Activated naive CD8-positive, alpha-beta T cell treated with anti-CD3 and anti-CD28 coated beads, Interleukin-2, amount 10 ng/mL, durations not matched to agents 7 days and 5 days (primary cell): ENCODE measurements at places on chromosomes 1 and 21. TPM values are rescaled to one million over a fixed set of nuclear protein-coding genes. Genes with fewer than 3 reads are reported as not detected.

Gene FAM78B
- not detected for total RNA-seq

Gene RNF207
- 4.0 TPM for total RNA-seq

GRCh38 chr1:232327899-232328298 is 302.0 kb downstream of the SIPA1L2 start:
- H3K36me3 ChIP-seq, result no peaks in the 10 kb centered on the region
- H3K27ac ChIP-seq, result no peak overlapping the region
- DNase-seq, result no peak
- H3K27me3 ChIP-seq, result peaks cover 7% of the 10 kb centered on the region
- no peak overlapping the region for H3K4me3 ChIP-seq
- H3K4me1 ChIP-seq, result no peaks in the 10 kb centered on the region

- H3K27me3 ChIP-seq, result no peaks in the 10 kb centered on the region
- no peak overlapping the region for H3K4me3 ChIP-seq
- no peak for DNase-seq
- H3K36me3 ChIP-seq, result peaks cover 6% of the 10 kb centered on the region
- H3K27ac ChIP-seq, result no peak overlapping the region
Observed at GRCh38 chr1:59856725-59857338, 42.1 kb downstream of the HOOK1 start.

- peaks cover 13% of the 10 kb centered on the region for H3K4me1 ChIP-seq
- no peak for DNase-seq
- H3K36me3 ChIP-seq, result peaks cover 53% of the 10 kb centered on the region
- H3K27me3 ChIP-seq, result no peaks in the 10 kb centered on the region
Observed at GRCh38 chr1:205715628-205716027, 34.4 kb downstream of the NUCKS1 start.

DNA sequence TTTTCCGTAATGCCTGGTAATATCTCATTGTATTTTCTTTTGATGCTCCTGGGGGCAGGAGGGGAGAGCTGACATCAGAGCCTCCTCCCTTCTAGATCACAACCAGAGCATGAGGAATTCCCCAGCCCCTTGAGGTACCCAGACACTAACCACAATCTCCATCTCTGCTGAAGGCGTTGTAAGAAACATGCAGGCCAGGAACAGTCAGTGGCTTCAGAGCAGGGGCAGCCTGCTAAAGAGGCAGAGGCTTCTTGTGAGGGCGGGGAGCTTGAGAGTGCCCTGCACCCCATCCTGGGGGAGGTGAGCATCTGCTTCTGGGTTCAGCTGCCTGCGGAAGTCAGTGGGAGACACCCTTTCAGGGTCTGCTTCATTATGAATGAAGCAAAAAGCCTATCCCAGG is 19.0 kb downstream of the MAPKAPK2 start:
- peaks cover 6% of the 10 kb centered on the region for H3K36me3 ChIP-seq
- H3K27ac ChIP-seq, result peak overlapping the region; percentile 57
- no peaks in the 10 kb centered on the region for H3K27me3 ChIP-seq
- H3K4me3 ChIP-seq, result peak overlapping the region; percentile 55

DNA sequence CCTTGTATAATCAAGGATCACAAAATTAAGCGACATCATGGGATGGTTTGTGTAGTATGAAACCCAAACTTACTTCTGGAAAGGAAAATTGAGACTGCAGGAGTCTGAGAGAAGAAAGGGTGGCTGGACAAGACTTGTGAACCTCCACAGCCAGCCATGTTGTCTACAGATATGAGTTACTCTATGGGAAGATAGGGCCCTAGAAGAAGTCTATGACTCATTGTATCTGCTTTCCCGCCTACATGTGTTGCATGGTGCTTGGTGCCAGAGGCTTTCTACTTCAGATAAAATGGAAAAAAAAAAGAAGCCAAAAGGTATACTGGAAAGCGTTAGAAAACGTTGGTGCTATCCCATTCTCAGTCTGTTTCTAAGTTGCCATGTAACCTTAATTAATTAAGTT is 18.7 kb upstream of the OR6N2 start:
- H3K27me3 ChIP-seq, result peaks cover 23% of the 10 kb centered on the region
- no peak overlapping the region for H3K4me3 ChIP-seq
- no peak for DNase-seq
- no peak overlapping the region for H3K27ac ChIP-seq

GRCh38 chr21:28344985-28345384 is 647.7 kb downstream of the LTN1 start:
- no peak for DNase-seq
- H3K27ac ChIP-seq, result no peak overlapping the region
- no peaks in the 10 kb centered on the region for H3K36me3 ChIP-seq
- no peak overlapping the region for H3K4me3 ChIP-seq

- DNase-seq, result no peak
- no peak overlapping the region for H3K27ac ChIP-seq
- no peaks in the 10 kb centered on the region for H3K36me3 ChIP-seq
- H3K4me3 ChIP-seq, result no peak overlapping the region
- peaks cover 8% of the 10 kb centered on the region for H3K4me1 ChIP-seq
Observed at GRCh38 chr1:157404063-157404501, 148.2 kb downstream of the FCRL5 start.

DNA sequence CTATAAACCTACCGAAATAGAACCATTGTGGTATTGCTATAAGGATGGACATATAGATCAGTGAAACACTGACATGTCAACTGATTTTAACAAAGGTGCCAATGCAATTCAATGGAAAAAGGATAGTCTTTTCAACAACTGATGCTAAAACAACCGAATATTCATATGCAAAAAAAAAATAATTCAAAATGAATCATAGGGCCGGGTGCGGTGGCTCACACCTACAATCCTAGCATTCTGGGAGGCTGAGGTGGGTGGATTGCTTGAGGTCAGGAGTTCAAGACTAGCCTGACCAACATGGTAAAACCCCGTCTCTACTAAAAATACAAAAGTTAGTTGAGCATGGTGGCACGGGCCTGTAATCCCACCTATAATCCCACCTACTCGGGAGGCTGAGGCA is 23.9 kb downstream of the HSF2BP start:
- no peak overlapping the region for H3K4me3 ChIP-seq
- H3K4me1 ChIP-seq, result peaks cover 1% of the 10 kb centered on the region
- no peaks in the 10 kb centered on the region for H3K36me3 ChIP-seq
- peaks cover 3% of the 10 kb centered on the region for H3K27me3 ChIP-seq

DNA sequence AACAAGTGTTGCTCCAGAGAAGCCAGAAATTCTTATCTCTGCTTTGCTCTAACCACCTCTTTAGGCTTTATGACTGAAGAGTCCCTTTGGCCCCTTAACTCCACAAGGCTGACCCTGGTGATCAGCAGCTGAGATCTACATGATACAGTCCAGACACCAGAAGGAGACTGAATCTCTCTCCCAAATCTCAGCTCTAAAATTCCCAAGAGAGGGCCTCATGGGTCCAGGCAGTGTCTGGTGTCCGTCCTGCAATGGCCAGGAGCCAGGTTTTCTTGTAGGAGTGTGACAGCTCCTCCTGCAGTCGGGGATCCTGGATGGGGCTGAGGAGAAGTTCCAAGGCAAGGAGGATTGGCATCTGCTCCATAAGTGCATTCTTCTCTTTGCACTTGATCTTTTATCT is 35.3 kb downstream of the L1TD1 start:
- DNase-seq, result no peak
- H3K4me1 ChIP-seq, result no peaks in the 10 kb centered on the region
- no peaks in the 10 kb centered on the region for H3K36me3 ChIP-seq
- H3K4me3 ChIP-seq, result no peak overlapping the region
- no peaks in the 10 kb centered on the region for H3K27me3 ChIP-seq

- no peak overlapping the region for H3K27ac ChIP-seq
- no peak for DNase-seq
- H3K4me3 ChIP-seq, result no peak overlapping the region
- no peaks in the 10 kb centered on the region for H3K36me3 ChIP-seq
- no peaks in the 10 kb centered on the region for H3K27me3 ChIP-seq
Observed at GRCh38 chr21:31915566-31915965, 42.7 kb downstream of the HUNK start.

GRCh38 chr1:239388578-239388977 is 2.2 kb downstream of the CHRM3 start:
- peaks cover 68% of the 10 kb centered on the region for H3K27me3 ChIP-seq
- no peak overlapping the region for H3K4me3 ChIP-seq
- no peak for DNase-seq
- H3K36me3 ChIP-seq, result no peaks in the 10 kb centered on the region

DNA sequence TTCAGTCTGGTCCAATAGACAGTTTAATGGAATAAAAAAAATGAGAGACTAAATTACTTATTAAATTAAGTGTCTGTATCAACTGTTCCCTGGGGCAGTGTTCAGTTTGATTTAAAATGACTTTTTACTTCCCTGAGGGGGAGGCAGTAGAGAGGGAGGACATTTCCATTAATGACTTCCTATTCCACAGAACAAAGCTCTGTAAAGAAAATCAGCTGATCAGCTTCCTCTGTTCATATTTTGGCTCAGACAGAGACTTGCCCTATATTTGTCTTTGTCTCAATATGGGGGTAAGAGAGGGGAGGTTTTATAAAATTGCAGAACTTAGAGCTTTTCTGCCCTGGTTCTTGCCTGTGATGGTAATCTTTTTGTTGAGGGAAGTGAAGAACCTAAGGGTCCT is 8.4 kb downstream of the CFAP126 start:
- H3K27ac ChIP-seq, result peak overlapping the region; percentile 35
- peaks cover 30% of the 10 kb centered on the region for H3K36me3 ChIP-seq
- H3K4me3 ChIP-seq, result no peak overlapping the region
- no peak for DNase-seq
